ENCODE measurements at places on chromosomes 2 and 18.

DNA sequence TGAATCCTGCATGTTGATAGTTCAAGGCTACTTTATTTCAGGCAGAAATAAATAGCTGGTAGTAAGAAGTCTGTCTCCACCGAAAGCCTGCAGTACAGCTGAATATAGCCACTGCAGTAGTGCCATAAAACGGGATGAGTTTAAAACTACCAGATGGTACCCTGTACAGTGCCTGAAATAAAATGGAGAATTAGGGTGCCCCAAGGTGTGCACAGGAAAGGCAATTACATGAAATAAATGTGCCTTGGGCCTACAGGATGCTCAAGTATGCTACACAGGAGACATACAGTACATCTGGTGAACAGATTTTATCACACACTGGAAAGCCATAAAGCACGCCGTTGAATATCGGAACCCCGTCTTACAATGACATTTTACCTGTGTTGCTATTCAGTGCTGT is 447.7 kb upstream of the HNRNPA3 start:
- DNase-seq, result no peak

DNA sequence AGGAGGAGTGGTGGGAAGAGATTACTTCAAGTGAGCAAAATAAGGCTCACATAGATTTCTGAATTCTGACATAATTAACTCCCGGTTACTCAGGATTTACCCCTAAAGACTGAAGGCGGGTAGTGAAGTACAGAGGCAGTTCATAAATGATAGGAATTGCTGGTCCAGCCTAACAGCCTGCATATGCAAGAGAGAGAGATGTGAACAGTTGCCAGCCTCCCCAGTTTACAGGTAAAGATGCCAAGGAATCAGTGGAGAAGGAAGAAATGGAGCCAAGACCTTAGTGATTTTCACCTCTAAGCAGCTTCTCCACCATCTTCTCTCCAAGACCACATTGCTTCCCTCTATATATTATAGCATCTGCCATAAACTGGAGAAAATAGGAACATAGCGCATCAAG is 91.8 kb upstream of the THUMPD2 start:
- DNase-seq, result no peak

DNA sequence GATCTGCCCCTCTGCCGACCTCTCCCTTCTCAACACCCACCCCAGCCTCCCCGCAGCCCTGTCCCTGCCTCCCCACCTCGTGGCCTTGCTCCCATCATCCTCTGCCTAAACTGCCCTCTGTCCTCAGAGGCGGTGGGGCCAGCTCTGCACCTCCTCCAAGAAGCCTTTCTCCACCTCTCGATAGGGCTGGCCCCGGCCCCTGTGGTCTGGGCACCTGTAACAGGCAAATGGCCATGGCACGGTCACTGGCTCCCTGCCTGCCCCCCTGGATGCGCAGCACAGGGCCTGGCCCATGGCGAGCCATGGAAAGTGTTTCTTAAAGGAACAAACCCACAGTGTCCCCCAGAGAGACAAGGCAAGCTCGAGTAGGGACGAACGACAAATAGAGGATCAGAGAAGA is 42.0 kb downstream of the MYO7B start:
- DNase-seq, result no peak

- DNase-seq, result no peak
Measured at GRCh38 chr18:23945416-23946079, 69.0 kb upstream of the TTC39C start.

DNA sequence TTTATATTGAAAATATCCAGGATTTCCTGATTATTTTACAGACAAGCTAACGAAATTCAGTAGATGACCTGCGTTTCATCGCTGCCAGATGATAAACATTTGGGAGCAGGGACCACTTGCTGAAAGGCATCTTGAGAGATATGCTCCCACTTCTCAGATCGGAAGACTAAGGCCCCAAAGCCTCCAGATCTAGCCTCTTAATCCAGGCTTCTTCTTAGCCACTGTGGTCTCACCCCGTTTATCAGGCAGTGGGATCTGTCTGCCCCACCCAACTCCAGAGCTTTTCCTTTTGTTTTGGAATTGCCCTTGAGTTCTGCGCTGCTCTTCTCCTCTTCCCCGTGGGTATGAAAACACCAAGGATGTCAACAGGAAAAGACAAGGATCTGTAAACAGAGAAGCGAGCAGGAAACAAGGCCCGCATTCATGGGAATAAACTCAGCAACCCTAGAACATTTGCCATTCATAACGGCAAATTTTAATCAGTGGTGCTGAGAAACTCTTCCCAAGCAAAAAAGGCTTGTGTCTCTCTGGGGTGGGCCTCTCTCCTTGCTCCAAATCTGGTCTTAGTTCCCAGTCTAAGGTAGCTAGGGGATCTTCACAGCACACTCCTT is 21.4 kb downstream of the MYL12B start:
- no peak for DNase-seq

DNA sequence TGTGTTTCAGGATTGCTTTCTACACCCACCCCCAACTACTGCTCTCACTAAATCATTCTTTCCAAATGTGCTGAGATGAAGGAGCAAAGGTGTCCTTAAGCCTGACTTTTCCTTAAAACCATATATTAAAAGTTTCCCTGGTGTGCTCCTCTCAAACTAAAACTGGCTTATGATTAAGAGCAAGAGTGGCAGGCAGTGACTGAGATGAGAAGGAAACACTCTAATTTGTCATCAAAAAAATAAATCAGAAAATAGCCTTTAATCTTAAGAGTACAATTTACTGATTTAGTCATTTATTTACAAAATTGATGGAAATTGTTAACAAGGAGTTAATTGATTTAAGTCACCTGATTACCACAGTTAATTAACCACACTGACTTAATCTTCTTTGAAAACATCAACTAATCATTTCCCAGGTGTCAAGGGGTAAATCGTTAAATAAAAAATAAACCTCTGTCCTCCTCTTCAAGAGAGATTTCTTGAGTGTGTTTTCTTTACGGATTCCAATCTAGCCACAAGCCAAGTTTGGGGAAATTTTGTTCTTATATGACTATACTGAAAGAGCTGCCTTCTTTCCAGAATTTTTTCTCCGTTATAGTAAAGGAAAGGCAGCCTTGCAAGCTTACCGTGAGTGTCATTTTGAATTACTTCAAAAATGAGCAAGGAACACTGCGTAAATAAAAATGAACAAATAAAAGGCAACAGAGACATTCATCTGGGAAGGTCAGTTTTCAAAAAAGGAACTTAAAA is 17.4 kb downstream of the LRP2 start:
- no peak for DNase-seq

All from AG04450 (cell line).